ENCODE measurements at places on chromosomes 5 and 9.

- no peak overlapping the region for H3K27ac ChIP-seq
- no peak overlapping the region for H3K4me3 ChIP-seq
- no peaks in the 10 kb centered on the region for H3K36me3 ChIP-seq
- DNase-seq: peak; percentile 7
Observed at GRCh38 chr5:17118631-17119030, 98.8 kb upstream of the BASP1 start.

DNA sequence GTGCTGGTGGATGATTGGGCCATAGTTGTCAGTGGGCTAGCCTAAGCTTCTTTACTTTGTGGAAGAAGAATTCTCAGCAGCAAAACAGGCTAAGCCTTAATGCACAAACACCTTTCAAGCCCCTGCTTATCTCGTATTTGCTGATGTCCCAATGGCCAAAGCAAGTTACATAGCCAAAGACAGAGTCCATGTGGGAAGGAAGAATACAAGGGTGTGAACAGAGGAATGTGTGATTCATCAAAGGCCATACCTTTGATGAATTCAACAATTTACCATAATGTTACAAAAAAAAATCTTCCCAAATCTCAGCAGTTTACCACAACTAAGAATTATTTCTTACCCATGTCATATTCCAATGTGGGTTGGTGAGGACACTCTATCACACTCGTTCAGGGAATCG, 1.2 kb upstream of the YTHDC2 start:
- no peak overlapping the region for H3K4me3 ChIP-seq
- no peak for DNase-seq
- peaks cover 19% of the 10 kb centered on the region for H3K4me1 ChIP-seq
- H3K27me3 ChIP-seq: no peaks in the 10 kb centered on the region
- no peaks in the 10 kb centered on the region for H3K36me3 ChIP-seq

DNA sequence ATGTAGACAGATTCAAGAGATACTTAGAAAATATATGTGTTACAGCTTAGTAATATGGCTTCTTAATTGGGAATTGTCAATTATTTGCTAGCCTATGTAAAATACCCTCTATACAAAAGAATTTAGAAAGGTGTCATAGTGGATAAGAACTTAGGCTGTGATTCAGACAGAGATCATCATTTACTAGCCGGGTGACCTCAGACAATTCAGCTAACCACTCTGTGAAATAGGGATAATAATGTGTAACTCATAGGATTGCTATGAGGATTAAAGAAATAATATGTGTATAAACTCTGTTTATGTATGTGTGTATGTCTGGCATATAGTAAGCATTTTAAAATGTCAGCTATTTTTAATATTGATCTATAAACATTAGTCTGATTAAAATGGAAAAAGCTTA, 5.9 kb upstream of the LARS1 start:
- H3K36me3 ChIP-seq: no peaks in the 10 kb centered on the region
- H3K4me1 ChIP-seq: peaks cover under 1% of the 10 kb centered on the region
- no peak for DNase-seq
- no peaks in the 10 kb centered on the region for H3K27me3 ChIP-seq

DNA sequence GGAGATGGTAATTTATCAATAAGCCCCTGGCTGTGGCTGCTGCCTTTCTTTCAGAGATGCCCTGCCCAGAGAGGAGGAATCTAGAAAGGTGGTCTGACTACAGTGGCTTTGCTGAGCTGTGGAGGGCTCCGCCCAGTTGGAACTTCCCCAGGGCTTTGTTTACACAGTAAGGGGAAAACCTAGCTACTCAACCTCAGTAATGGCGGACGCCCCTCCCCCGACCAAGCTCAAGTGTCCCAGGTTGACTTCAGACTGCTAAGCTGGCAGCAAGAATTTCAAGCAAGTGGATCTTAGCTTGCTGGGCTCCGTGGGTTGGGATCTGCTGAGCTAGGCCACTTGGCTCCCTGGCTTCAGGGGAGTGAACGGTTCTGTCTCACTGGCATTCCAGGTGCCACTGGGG, 865.4 kb upstream of the ACO1 start:
- H3K27me3 ChIP-seq: no peaks in the 10 kb centered on the region
- no peak overlapping the region for H3K4me3 ChIP-seq
- H3K36me3 ChIP-seq: no peaks in the 10 kb centered on the region
- H3K4me1 ChIP-seq: no peaks in the 10 kb centered on the region

- DNase-seq: no peak
- H3K4me3 ChIP-seq: no peak overlapping the region
- H3K27me3 ChIP-seq: no peaks in the 10 kb centered on the region
- H3K27ac ChIP-seq: peak overlapping the region; percentile 60
- H3K36me3 ChIP-seq: no peaks in the 10 kb centered on the region
Observed at GRCh38 chr5:54446379-54446732, 9.1 kb upstream of the HSPB3 start.
